ENCODE measurements at places on chromosomes 2 and 18. TPM values are rescaled to one million over a fixed set of nuclear protein-coding genes. Genes with fewer than 3 reads are reported as not detected.

CGREF1 gene
- 19.8 TPM for total RNA-seq

FIGN gene
- 10.8 TPM for total RNA-seq

CIB4 gene
- total RNA-seq: not detected

YES1 gene
- 41.2 TPM for total RNA-seq

REG3G gene
- total RNA-seq: not detected

DNAJC5G gene
- total RNA-seq: not detected

RAB6C gene
- total RNA-seq: not detected

LOXHD1 gene
- 0.27 TPM for total RNA-seq

CBLN2 gene
- not detected for total RNA-seq

Measured in thoracic aorta (tissue), 2 donors.